ENCODE measurements at places on chromosomes 4 and X.
A peak's percentile ranks its signal among the peaks of the same experiment; 100 is the strongest.

- peak; percentile 65 for DNase-seq
Observed at GRCh38 chr4:150173982-150174398, 95.7 kb downstream of the DCLK2 start.

DNA sequence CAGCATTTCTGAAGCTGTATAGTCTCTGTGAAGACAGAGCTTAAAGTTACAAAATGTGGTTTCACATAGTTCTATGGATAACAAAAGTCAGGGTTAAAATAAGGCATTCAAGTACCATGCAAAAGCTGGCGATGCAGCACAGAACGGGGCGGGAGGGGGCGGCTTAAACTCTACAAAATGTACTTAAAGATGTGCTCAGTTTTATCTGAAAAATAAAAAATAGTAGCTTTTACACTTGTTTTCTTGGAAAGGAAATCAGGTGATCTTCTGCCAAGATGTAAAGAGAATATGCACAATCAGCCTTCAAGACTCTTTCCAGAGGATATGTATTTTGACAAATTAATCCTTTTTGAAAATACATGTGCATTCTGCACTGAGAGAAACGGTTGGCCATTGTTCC is 301.7 kb upstream of the EMCN start:
- no peak for DNase-seq

DNA sequence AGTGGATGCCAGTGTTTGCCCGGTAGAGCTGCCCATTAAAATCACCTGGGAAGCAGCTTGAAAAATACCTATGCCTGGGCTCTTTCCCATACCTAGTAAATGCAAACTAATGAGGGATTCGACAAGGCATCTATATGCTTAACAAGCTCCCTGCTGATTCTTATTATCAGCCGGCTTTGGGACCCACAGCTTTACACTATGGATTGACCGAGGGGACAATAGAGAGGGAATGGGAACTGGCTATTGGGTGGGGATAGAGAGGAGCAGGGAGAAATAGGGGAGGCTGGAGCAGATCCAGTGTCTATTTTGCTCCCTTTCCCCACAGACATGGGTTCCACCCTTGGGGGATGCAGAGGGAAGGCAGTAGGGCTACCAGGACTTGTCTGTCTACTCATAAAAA is 103.1 kb upstream of the TEX13D start:
- no peak for DNase-seq

GRCh38 chr4:139886798-139887197 is 221.2 kb downstream of the MGST2 start:
- no peak for DNase-seq

GRCh38 chr4:32485956-32486355 is 1765.8 kb downstream of the PCDH7 start:
- peak; percentile 41 for DNase-seq

DNA sequence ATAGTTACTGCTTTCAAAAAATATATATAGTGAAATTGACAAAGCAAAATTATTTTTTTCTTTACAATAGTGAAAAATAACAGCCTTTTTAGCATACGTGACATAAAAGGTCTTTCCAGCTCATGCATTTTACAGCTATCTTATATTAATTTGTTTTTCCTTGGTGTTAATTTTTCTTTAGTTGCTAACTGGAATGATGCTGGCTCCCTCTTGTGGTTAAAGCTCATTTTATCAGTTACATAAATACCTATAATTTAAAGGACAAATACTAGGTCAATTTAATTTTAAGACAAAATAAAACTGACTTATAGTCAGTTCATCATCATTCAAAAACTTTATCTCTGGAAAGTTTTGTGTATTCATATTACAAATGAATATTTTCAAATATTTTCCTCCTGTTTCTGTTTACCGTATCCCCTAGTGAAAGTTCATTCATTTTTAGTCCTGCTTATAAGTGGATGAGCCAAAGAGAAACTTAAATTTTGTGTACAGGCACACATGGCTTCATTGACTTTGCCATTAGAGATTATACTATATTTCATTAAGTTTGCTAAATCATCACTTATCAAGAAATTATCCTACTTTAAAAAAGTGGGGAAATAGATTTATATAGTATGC is 9.9 kb upstream of the ANAPC4 start:
- DNase-seq = peak; percentile 72

DNA sequence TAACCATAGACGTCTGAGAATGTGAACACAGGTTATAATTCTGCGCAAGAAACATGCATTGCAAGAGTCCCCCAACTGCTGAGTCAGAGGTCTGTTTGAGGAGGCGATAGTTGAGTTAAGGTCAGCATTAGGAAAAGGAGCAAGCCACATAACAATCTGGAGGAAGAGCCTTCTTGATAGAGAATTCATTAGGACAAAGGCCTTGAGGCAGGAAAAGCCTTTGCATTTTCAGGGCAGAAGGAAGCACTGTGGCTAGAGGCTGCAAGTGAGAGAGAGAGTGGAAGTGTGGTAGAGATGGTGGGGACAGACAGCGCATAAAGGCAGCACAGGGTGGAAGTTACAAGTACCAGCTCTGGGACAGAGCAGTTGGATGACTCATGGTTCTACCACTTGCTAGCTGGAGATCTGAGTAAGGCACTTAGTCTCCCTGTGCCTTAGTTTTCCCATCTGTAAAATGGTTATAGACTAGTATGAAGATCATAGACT is 125.8 kb upstream of the LNX1 start:
- DNase-seq = no peak

All from fibroblast of pulmonary artery (primary cell).